Epithelial cell of esophagus (primary cell): ENCODE measurements at places on chromosomes 13 and 19.

DNA sequence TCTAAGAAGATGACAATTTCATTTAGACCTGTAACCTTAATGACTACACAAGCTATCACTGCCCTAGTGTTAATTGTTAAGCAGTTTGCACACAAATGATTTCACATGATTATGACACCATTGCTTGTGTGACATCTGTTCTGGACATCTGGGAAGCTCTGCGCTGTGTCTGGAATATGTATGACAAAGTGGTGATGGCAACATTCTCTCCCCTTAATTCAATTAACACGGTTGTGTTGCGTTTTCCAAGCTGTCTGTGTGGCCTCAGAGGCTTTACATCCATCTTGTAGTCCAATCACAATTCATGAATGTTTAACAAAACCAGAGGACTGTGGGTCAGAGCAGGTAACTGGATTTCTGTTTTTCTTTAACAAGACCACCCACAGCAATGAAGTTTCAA is 204.4 kb downstream of the COG6 start:
- DNase-seq: no peak

DNA sequence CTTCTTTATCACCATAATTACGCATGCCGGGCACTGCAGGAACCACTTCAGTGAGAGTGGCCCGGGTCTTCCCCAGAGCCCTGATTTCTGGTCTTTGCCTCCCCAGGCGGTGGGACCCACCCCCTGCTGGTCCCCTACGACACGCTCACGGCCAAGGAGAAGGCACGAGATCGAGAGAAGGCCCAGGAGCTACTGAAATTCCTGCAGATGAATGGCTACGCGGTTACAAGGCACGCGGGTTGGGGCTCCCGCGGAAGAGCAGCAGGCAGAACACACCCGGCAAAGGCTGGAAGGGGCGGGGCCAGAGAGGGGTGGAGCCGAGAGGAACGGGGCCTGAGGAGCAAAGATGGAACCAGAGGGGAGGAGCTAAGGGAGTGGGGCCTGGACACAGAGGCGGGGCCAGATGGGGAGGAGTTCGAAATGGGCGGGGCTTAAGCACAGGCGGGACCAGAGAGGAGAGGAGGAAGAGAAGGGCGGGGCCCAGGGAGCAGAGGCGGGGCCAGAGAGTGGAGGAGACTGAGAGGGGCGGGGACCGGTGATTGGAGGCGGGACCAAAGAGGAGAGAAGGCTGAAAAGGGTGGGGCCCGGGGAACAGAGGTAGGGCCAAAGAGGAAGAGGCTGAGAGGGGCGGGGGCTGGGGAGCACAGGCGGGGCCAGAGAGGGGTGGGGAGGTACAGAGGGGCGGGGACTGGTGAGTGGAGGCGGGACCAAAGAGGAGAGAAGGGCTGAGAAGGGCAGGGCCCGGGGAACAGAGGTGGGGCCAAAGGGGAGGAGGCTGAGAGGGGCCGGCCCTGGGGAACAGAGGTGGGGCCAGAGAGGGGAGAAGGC is 73.4 kb downstream of the RYR1 start:
- DNase-seq: peak; percentile 84

DNA sequence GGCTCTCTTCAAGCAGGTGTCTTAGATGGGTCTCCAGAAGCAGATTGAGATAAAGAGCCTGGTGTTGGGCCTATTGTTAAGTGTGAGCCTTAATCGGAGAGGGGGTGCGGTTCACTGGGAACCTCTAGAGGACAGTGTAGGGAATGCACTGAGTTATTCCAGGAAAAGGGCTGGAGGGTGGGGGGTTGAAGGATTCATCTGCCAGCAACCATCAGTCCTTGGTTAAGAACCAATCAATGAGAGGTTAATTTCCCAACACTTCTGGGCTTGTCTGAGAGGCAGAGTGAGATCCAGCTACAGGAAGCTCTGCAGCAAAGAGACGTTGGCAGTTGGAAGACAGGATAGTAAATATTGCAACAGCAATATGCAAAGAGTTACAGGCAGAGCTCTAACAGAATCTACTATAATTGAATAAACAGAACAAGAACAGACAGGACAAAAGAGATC is 28.7 kb downstream of the CYP4F2 start:
- DNase-seq: peak; percentile 93

DNA sequence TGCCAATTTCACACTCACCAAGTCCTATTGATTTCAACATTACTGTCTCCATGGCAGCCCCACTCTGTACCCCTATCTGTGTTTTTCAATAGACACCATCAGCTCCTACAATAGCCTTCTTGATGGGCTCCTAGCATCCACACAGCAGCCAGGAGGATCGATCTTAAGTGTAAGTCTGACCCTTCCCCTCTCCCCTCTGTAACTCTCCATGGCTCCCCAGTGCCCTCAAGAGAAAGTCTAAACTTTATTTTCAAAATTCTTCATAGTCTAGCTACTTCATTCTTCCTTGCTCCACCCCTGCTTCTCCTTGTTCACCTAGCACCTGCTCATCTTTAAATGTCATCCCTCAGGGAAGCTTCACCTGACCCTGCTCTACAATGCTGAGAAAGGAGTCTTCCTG is 30.0 kb upstream of the ZNRF4 start:
- no peak for DNase-seq

DNA sequence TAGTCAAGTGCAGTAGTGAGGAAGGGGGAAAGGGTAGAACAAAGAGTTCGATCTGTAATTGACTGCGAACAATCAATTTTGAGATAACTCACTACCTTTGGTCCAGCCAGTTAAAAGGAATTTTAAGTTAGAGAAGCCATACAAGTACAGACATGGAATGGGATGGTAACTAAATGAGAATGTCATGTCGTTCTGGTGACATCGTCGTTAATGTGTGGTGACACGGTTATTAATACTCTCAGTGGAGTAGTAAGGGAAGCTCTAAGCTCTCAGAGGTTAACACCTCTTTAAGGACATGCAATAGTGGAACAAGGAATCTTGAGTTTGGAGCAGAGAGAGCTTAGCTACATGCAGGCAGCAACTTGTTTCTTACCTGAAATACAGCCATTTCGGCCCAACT is 154.9 kb upstream of the KLF12 start:
- peak; percentile 25 for DNase-seq

- no peak for DNase-seq
These were observed 61.4 kb downstream of the DPF1 start for GRCh38 chr19:38162632-38163031.
